ENCODE measurements at places on chromosomes 11 and 22.

GRCh38 chr11:68044145-68044813 lies 5.5 kb downstream of the TCIRG1 start:
- DNase-seq = no peak

DNA sequence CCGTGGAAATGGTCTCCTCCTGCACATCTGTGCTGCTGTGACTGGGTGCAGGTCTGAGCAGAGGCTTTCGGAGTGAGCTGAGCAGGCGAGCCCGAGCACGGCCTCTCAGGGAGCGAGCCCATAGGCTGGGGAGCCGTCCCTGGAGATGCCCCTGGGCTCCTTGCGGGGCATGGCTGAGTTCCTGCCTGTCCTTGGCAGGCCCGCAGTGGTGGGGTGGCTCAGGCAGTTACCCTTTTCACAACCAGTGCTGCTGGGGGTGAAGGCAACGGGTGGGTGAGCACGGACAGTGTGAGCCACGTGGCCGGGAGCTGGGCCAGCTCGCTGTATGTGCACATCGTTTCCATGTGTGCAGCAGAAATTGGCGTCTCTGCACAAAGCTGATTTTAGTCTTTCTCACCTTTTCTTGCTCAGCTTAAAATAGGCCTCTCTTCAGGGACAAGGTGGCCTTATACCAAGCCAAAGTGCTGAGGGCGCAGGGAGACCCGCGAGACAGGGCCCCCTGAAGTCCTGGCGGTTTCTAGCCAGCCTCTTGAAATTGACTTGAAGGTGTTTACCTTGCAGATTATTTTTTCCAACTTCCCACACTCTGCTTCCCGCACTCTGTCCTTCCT lies at the start of gene TP53AIP1:
Gene TP53AIP1, minus strand, starts transcription at position 55 of the 611 bp plus-strand sequence. CDS start 5,053 bp downstream, outside the sequence.
- no peak for DNase-seq

DNA sequence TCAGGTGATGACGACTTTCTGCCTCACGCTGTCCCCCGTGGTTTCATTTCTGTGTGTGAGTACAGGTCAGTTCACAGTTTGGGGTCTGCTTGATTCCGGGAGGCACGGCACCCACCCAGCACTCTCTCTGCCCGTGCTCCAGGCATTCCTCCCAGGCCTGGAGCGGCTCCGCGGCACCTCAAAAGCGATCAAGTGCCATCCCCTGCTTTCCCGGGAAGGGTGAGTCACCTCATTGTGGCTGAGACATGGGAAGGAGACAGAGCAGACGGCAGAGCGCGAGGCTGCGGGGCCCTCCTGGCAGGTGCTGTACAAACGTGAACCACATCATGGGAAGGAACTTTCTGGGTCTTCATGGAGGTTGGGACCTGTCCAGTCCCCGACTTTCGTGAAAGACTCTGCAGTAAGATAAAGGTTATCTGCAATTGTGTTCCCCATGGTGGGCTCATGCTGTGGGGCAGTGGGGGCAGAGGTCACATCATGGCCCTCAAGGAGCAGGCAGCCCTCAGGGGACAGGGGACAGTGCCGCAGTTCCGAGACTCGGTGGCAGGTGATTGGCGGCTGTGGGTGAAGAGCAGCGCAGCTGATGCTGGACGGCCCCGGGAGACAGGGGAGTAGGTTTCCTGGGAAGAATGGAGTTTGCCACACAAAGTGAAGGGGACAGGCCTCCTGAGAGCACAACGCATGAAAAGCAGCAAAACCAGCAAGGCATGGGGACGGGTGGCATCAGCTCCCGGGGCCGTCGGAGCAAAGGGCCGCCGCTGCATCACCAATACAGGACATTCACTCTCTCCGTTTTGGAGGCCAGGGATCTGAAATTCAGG lies 65.3 kb downstream of the CELSR1 start:
- no peak for DNase-seq

GRCh38 chr11:29361369-29361768 lies 655.5 kb downstream of the KCNA4 start:
- no peak for DNase-seq

DNA sequence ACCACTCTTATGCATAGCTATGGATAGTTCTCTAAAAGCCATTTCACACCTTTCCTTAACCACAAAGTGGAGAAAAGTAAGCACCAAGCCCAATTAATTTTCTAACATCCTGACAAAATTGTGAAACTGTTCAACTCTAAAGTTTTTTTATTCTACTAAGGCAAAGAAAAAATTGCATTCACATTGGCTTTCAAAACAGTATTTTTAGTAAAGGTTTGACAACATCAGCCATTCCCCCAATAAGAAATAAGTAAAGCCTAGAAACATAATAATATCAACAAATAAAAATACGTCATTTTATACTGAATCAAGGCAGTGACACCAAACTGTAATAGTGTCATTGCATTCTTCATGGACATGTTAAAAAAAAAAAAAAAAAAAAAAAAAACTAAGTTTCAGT lies 11.1 kb downstream of the FAM168A start:
- no peak for DNase-seq

- DNase-seq = no peak
Measured at GRCh38 chr22:25131198-25131887, 68.3 kb upstream of the CRYBB3 start.

DNA sequence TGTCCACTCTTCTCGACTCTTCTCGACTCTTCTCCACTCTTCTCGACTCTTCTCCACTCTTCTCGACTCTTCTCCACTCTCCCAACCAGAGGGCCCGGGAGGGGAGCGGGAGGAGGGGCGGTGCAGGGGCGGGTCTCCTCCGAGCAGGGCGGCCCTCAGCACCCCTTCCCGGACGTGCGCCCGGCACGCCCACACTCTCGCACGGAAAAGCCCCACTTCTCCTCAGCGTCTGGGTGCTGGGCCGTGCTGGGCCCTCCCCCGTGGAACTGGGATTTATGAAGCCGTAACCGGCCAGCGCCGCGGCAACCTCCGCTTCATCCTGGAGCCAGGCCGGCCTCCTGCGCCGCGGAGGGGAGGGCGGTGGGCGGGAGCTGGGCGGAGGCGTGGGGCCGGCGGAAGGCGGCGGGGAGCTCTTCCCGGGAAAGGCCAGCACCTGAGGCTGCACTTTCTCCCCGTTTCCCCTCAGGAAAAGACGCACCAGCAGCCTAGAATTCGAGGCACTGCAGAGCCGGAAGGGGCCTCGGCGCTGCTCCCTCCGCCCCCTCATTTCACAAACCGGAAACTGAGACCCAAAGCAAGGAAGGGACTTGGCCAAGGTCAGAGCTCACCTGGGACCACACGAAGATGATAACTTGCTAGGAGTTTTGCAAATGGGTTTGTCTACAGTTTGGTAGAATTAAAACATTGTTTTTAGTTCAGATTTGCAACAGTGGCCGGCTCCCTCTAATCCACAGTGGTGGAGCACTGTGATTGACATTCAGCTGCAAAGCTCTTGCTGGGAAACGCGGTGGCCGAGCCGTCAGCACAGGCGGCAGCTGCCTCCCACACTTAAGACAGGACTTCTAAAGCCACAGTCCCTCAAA lies 31.6 kb upstream of the JAM3 start:
- DNase-seq = peak; percentile 43
